ENCODE measurements at places on chromosomes 3 and 15. TPM values are rescaled to one million over a fixed set of nuclear protein-coding genes. Genes with fewer than 3 reads are reported as not detected.

ROBO2 gene
- 9.8 TPM for total RNA-seq

NSMCE3 gene
- total RNA-seq, result 10.0 TPM

MUSTN1 gene
- 33.8 TPM for total RNA-seq

CLDN18 gene
- 7.3 TPM for total RNA-seq

SKOR1 gene
- 0.78 TPM for total RNA-seq

EFCC1 gene
- total RNA-seq, result 1.4 TPM

CLDN1 gene
- 2.0 TPM for total RNA-seq

MRPL3 gene
- 42.0 TPM for total RNA-seq

TMEM212 gene
- not detected for total RNA-seq

GADL1 gene
- total RNA-seq, result 0.27 TPM

TMEM207 gene
- total RNA-seq, result not detected

ATP13A5 gene
- total RNA-seq, result not detected

KBTBD12 gene
- total RNA-seq, result 14.5 TPM

KBTBD8 gene
- 0.54 TPM for total RNA-seq

CDHR4 gene
- total RNA-seq, result not detected

CLDN11 gene
- 2.5 TPM for total RNA-seq
